RPMI7951 (cell line): ENCODE measurements at places on chromosomes 1 and 21. TPM values are rescaled to one million over a fixed set of nuclear protein-coding genes. Genes with fewer than 3 reads are reported as not detected.

Gene NPPB
- not detected in 2 replicates for total RNA-seq

GRCh38 chr1:28066393-28067154, 21.8 kb downstream of the EYA3 start:
- DNase-seq: no peak

GRCh38 chr1:244326757-244327156, 125.0 kb downstream of the ADSS2 start:
- DNase-seq: no peak

DNA sequence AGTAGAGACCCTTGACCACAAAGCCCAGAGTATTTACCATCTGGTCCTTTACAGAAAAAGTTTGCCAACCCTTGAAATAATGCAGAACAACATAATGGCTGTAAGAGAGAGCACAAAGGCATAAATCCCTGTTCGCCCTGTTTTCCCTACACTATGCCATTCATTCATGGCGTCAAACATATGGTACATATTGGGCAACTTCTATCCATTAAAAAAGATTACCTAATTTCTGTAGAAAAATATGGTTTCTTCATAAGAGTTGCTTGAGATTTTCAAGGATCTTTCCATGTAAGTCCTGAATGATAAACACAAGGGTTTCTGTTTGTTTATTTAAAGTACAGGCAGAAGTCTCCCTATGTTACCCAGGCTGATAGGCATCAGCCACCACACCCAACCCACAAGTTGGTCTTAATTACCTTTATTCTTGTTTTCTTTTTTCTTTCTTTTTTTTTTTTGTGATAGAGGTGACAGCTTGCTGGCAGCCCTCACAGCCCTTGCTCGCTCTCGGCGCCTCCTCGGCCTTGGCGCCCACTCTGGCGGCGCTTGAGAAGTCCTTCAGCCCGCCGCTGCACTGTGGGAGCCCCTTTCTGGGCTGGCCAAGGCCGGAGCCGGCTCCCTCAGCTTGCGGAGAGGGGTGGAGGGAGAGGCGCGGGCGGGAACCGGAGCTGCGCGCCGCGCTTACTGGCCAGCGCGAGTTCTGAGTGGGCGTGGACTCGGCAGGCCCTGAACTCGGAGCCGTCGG, 68.3 kb upstream of the NR5A2 start:
- no peak for DNase-seq

GRCh38 chr1:40423264-40423642, 27.0 kb upstream of the ZFP69B start:
- no peak for DNase-seq
